ENCODE measurements at places on chromosomes 13 and 19.

DNA sequence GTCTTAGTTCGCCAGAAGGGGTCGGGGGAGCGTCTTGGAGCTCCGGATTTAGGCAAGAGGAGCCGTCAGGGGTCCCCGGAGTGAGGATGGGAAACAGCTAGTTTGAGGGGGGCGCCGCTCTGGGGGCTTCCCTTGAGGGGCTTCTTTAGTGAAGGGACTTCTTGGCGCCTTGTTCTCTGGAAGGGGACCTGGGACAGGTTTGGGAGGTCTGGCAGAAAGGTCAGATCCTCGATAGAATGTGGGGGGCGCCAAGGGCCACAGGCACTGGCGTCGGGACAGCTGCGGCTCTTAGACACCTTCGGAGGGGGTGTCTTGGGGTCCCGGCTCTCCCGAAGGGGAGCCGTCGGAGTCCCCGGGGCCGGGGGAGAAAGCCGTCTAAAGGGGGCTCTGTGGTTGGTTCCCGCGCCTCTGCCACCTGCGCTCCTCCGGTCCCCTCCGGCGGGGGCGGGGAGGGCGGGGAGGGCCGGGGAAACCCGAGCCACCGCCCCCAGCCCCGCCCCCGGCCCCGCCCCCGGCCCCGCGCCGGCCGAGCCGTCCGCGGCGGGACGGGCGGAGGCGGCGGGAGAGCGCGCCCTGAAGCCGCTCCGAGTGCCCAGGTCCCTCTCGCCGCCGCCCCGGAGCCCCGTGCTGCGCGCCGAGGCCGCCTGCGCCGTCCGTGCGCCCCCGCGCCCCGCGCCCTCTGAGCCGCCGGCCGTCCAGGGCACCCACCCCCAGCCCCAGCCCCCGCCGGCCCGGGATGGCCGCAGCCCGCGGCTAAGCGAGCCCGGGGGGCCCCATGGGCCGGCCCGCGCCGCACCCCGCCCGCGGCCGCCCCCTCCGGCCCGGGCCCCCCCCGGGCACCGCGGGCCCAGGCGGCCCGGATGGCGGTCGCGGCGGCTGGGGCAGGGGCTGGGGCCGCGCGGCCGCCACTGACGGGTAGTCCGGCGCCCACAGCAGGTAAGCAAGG is at the start of gene NRTN:
TSS of gene NRTN (plus strand) at position 552 of the 946 bp plus-strand sequence. CDS start 19,099 bp downstream, outside the sequence.
- DNase-seq, result peak; percentile 77

DNA sequence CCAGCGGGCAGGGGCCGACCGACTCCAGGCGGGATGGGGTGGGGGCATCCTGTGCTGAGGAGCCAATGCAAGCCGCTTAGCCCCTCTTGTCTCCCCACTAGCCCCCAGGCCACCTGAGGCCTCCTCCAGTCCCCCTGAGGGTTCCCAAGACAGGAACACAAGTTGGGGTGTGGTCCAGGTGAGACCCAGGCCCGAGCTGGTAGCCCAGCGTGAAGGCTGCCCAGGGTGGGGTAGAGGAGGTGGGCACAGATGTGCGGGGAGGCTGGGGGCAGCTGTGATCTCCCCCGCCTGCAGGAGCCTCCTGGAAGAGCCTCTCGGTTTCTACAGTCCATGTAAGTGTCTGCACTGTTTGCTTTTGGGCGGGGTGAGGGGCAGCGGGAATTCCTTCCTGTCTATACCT is 10.4 kb downstream of the TLE6 start:
- DNase-seq, result peak; percentile 39

DNA sequence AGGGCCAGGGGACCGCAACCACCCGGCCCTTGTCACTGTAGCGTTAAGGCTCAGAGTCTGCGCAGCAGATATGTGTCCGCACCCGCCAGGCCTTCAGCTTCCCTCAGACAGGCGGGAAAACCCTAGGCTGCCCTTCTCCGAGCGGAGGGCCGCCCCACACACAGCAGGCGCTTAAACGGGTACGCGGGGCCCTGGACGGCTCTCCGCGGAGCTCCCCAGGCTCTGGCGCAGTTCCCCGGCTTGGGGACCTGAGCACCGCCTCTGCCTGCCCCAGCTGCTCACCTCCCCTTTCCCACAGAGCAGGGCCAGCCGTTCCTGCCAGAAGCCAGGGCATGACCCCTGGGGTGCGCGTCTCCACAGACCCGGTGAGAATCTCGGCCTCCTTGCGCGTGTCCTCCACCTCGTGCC is 593 bp downstream of the ZNF135 start:
- no peak for DNase-seq

DNA sequence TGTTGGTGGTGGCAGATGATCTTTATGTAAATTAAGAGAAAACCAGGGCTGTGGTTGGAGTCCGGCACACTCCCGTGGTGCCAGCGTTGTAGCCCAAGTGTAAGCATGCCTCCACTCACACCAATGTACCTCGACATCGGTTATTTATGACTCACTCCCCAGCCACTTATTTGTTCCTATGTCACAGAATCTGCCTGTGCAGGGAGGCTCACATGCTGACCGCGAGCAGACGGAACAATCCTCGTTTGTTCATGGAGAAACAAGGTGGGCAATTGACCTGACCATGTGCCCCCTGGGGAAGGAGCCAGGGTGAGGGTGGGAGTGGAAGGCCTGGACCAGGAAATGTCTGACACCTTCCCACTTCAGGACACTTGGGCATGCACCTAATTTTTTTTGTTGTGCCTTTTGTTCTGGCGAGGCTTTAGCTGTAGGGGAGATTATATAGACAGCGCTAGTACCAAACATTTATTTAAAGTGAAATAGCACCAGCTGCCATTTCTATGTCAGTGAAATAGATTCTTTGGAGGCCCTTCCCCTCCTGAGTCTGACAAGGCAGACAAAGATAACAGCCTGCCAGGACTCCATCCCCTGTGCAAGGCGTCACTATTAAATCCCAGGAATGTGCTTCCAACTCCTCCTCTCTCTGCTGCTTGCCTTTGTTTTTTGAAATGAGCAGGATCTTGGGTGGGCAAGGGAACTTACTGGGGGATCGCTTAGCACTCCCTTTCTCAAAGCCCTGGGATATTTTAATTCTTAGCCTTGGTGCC is 394.2 kb downstream of the FGF9 start:
- no peak for DNase-seq

GRCh38 chr13:30882996-30883766 is 22.9 kb upstream of the MEDAG start:
- no peak for DNase-seq

Data from NCI-H1417 (cell line).